Central memory CD4-positive, alpha-beta T cell (primary cell): ENCODE measurements at places on chromosomes 7 and 10.

- DNase-seq = no peak
Observed at GRCh38 chr7:7148798-7149481, 33.4 kb upstream of the C1GALT1 start.

DNA sequence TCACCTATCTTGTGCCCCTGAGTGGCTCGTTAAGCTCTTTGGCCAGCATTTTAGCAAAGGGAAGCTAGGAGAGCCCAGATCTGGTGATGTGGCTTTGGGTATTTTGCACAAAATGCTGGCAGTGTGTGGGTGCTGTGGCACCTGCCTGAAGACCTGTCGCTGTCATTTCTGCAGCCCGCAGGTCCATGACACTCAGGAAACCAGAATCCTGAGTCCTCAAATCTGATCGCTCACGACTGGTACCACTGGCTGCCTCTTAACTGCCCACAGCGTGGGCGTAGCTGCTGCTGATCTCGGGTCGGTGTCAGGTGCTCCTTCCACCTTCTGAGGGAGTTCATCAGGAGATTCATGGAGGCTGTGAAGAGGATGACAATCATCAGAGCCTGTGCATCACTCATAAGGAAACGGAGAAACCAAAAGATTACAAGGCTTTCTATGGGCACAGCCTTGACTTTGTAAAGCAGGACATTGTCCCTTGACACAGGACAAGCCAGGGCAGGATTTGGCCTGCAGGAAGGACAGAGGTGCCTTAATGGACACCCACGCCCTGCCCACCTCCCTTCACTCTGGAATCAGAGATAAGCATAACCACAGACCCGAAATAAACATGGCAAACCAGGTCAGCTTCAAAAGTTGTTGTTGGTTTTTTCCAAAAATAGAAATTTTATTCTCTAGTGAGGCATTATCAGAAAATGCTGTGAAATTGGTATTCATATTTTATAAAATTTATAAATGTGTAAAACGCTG, 71.0 kb upstream of the STK17A start:
- DNase-seq = no peak

- no peak for DNase-seq
Observed at GRCh38 chr7:46291601-46292150, 370.6 kb upstream of the IGFBP3 start.

GRCh38 chr7:141198194-141198958, 124.5 kb downstream of the TMEM178B start:
- no peak for DNase-seq

GRCh38 chr10:106593876-106594275, 570.6 kb downstream of the SORCS1 start:
- no peak for DNase-seq

- no peak for DNase-seq
Observed at GRCh38 chr10:126734015-126734414, 63.5 kb upstream of the C10orf90 start.

DNA sequence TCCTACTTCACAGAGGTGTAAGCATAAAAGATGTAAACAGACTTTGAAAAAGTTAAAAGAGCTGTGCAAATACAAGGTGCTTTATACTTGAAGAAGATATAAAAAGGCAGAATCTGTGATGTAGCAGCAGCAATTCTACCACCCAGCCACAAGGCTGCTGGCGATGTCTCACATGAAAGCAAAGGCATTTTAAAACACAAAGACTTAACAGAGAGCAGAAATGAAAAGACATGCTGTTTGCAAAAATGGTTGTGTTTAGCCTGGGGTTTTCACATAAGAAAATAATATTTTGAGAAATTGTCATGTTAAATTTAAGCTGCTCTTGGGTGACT, 85.5 kb upstream of the ZNF800 start:
- no peak for DNase-seq

DNA sequence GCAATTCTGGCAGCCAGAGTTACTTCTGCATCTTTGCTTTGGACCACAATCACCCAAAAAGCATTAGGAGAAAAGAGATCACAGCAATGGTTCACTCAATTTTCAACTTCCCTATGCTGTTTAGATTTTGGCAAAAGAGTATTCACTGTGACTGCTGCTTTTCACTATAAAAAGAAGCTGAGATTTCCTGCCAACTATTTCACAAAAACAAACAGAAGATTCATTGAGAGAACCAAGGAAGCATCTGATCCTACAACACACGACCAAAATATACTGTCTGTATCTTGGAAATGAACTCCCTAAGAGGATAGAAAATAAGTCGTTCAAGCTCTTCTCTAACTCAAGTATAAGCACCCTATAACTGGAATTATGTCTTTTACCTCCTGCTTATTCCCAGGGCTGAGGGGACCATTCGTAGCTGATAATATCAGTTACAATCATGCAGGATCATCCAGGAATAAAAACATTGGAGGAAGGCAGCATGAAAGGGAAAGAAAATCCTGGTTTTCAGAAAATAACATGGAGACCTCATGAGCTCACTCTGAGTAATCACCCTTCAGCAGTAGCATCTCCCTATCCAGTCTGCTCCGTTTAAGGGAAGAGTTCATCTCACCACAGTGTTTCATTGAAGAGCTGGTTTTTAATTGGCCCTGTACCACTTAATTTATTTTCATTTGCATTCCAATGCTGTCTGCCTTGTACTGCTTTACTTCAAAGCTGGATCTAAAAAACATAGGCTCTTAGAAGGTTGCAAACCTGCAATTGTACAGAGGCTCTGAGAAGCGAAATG, 256.2 kb downstream of the PAXIP1 start:
- DNase-seq = no peak

- DNase-seq = no peak
Observed at GRCh38 chr7:157438121-157439025, 101.6 kb downstream of the DNAJB6 start.
